Vagina (tissue), 2 donors: ENCODE measurements at places on chromosomes 12 and 14.

GRCh38 chr14:58305730-58306129 is 7.4 kb downstream of the ARID4A start:
- no peak for DNase-seq

- DNase-seq: no peak
Measured at GRCh38 chr12:108531929-108532848, 17.1 kb downstream of the FICD start.

GRCh38 chr12:6700646-6701051 is at the start of gene PIANP:
Gene PIANP (minus strand): TSS chr12:6700815. CDS start chr12:6698061, 2,754 bp downstream.
- no peak for DNase-seq

- DNase-seq: no peak
Measured at GRCh38 chr14:60956202-60956601, 24.7 kb downstream of the TRMT5 start.

DNA sequence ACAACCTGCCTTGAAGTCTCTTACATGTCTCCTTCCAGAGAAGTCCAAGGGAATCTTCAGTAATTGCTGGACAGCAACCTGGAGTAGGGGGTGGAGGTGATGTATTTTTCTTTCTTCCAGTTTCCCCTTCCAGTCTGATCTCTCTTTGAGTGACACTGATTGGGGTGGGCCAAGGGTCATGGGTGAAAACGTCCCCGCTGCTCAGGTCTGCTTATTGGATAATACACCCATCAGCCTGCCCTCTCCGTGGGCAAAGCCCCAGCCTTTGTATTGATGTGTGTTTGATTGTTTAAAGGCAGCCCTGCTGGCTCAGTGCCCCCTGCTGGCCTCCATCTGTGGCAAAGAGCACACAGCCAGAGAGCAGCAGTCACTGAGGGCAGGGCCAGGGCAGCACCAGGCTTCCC is 35.7 kb upstream of the ATP2A2 start:
- no peak for DNase-seq

GRCh38 chr12:30975581-30975980 is 49.0 kb downstream of the TSPAN11 start:
- DNase-seq: no peak

DNA sequence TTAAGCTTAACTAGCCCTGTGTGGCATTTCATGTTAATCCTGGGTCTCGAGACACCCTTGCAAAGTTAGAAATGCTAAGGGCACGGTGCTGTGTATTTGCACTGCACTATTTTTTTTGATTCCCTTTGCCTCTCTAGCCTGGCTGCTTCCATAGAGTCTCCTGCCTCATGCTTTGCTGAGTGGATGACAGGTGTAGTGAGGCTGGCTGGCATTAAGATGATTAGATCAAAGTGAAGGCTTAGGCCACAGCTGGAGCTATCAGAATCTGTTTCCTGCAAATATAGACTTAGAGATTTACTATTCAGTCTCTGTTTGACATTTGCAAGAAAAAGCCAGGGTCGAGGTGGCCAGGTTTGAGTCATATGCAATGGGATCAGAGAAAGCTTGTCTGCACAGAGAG is 791.1 kb downstream of the AACS start:
- DNase-seq: no peak

DNA sequence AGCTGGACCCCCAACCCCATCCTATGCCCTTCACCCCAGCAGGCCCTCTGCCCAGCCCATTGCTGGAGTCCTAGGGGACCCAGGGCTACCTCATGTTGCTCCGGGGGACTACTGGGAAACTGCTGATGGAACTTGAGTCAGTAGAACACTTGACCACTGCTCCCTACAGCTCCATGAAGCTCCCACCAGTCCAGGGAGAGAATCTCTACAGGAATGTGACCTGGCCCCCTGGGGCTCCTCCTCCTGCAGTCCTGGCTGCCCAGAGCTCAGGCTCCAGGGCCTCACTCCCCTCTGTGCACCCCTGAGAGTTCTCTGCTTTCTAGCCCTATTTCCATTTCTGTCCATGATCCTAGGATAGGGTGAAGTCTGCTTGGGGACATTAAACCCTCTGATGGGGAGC is 10.8 kb upstream of the AQP2 start:
- DNase-seq: no peak

DNA sequence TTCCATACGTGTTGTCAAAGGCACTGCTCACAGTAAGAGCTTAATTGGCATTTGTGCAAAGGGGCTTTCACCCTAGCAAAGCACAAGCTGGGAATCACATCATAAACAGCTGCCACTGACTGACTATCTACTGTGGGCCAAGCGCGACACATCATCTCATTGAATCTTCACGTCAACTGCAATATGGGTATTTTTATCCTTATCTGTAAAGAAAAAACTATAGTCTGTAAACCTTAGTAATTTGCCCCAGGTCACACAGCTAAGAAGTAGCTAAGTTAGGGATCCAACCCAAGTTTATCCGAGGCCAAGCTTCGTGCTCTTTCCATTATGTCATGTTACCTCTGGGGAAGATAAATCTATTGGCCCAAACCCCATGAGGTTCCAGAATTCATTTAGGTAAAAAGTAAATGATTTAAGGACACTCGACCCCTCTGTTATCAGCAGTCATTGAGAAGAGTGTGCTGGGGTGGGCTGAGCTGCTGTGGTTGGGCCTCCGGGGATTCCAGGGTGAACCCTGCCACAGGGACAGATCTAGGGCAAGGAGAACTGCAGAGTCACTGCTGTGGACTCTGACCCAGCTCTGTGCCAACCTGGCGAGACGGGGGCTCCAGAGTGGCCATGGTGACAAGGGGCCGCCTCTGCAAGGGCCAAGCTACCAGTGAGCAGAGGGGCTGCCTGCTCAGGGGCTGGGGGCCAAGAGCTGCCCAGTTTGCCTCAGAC is 27.6 kb downstream of the NCKAP5L start:
- no peak for DNase-seq

DNA sequence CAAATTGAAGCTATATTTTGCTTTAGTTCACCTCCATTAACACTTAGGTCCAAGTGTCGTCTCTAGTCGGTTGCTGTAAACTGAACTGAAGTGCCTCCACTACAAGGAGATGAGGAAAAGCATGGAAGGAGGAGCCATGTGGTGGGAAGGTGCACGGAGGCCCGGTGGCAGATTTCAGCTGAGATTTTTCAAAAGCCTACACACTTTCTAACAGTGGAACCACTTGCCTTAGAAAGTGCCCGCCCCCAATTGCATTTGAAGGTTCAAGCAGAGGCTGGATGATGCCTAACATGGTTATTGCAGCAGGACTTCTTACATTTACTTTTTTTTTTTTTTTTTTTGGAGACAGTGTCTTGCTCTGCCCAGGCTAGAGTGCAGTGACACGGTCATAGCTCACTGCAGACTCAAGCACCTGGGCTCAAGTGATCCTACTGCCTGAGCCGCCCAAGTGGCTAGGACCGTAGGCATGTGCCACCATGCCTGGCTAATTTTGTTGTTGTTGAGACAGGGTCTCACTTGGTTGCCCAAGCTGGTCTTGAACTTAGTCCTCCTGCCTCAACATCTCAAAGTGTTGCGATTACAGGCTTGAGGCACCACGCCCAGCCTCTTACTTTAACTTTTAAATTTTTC is 27.6 kb downstream of the EML1 start:
- DNase-seq: no peak

- no peak for DNase-seq
Measured at GRCh38 chr14:68729556-68729955, 63.3 kb downstream of the ZFP36L1 start.

- DNase-seq: no peak
Measured at GRCh38 chr14:103728721-103729120, 13.1 kb downstream of the ZFYVE21 start.
